ENCODE measurements at places on chromosomes 16 and 17.

DNA sequence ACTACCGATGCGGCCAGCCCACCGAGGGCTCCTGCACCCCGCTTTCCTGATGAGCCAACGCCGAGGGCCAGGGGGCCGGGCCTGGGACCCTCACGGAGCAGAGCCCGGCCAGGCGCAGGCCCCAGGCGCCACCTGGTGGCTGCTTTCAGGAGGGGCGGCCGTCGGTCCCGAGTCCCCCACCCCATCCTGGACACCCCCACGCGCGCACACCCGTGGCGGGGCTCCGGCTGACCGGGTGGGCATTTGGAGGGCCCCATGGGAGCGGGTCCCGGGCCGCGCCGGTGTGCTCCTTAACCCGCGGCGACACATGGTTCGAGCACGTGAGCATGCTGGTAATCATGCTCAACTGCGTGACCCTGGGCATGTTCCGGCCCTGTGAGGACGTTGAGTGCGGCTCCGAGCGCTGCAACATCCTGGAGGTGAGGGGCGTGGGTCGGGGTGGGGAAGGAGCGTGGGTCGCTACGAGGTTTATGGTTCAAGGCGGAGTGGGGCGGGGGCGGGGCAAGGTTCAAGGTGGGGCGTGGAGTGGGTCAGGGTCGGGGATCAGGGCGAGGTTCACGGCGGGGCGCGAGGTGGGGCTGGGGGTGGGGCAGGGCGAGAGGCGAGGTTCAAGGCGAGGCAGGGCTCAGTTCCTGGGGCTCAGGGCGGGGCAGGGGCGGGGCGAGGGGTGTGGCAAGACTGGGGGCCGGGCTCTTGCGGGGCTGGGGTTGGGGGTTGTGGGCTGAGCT, 30.2 kb downstream of the TPSG1 start:
- DNase-seq: no peak

DNA sequence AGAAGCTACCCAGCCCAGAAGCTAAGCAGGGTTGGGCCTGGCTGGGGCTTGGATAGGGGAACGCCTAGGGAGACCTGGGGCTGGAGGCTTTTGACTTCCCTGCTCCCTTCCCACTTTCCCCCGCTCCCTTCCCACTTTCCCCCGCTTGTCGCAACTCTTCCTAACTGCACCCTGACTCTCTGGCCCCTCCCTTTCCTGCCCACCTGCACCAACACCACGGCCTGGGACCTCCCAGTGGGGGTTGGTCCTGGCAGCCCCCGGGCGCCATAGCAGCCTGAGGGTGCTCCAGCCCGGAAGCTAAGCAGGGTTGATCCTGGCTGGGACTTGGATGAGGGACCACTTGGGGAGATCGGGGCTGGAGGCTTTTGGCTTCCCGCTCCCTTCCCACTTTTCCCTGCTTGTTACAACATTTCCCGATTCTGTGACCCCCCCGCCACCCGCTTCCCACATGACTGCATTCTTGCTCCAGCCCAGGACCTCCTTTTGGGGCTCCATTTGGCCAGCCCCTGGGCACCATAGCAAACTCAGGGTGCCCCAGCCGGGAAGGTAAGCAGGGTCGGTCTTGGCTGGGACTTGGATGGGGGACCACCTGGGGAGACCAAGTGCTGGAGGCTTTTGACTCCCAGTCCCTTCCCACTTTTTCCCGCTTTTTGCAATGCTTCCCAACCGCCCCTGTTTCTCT, 2287.0 kb downstream of the TP53TG3F start:
- no peak for DNase-seq

DNA sequence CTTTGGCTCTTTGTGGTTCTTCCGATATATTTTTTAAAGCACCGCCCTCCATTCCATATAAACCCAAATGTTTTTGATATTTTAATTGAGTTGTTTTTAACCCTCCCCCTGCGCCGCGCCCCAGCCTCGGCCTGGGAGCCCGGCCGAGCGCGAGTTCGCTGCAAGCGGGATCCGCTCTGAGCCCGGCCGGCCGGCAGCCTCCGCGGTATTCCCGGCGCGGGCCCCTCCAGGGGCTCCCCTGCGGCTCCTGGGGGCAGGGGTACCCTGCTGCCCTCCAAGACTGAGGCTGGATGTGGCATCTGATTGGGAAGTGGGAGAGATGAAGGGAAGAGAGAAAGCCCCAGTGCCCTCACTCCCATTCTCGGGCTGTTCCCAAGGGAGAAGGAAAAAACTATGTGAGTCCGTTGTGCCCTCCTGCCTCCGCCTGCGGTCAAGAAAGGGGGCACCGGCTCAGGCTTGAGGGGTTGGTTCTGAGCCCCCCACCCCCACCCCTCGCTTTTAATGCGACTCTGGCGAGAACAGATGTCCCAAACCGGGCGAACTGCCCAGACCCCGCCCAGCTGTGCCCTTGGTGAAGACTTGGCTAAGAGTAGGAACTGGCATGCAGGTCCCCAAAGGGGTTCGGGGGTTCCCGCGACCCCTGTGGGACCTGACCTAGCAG, 8.6 kb downstream of the NEUROD2 start:
- DNase-seq: no peak

GRCh38 chr16:59148056-59148768, 414.1 kb upstream of the GOT2 start:
- DNase-seq: no peak

- DNase-seq: no peak
Measured at GRCh38 chr17:72696156-72696555, 396.3 kb downstream of the SLC39A11 start.

GRCh38 chr16:67606632-67607031, 38.3 kb upstream of the CARMIL2 start:
- DNase-seq: no peak

GRCh38 chr17:65166787-65167186, 29.6 kb downstream of the RGS9 start:
- DNase-seq: no peak

DNA sequence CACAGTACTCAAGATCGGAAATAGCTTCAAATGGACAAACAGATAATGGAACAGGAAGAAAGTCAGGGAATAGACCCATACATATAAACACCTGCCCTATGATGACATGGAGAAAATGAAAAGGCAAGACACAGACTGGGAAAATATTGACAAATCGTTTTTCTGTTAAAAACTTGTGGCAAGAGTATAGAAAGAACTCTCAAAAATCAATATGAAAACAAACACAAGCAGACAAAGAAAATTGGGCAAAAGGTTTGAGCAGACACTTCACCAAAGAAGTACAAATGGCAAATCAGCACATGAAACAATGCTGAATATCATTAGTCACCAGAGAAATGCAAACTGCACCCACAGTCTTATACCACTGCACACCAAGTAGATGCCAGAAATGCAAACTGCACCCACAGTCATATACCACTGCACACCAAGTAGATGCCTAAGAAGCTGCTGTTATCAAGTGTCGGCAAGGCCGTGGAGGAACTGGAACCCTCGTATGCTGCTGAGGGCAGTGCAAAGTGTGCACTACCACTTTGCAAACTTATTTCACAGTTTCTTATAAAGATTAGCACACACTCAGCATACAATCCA, 123.5 kb upstream of the CHMP6 start:
- no peak for DNase-seq

GRCh38 chr17:74558882-74559519, 8.3 kb downstream of the CD300H start:
- no peak for DNase-seq

GRCh38 chr17:41663451-41664171, 25.1 kb upstream of the EIF1 start:
- no peak for DNase-seq

GRCh38 chr17:38533241-38533640, 72.5 kb downstream of the SRCIN1 start:
- no peak for DNase-seq

DNA sequence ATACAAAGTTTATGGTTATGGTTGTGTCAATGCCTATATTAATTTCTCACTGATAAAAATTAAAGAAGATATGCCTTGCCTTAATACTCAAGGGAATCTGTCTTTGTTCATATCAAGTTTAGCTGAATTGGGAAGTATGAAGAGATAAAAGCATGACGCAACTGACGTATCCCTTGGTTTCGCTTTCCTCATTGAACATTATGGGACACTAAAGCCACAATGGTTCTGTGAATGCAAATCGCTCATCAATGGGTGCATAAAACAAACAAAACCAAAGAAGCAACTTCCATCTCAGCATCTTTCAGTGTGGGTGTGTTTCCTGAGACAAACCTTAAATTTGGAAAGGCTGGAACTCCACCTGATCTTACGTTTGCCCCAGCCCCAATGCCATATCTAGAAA, 108.2 kb downstream of the NPIPB5 start:
- no peak for DNase-seq

- no peak for DNase-seq
Measured at GRCh38 chr17:57870283-57870635, 20.4 kb upstream of the MRPS23 start.

DNA sequence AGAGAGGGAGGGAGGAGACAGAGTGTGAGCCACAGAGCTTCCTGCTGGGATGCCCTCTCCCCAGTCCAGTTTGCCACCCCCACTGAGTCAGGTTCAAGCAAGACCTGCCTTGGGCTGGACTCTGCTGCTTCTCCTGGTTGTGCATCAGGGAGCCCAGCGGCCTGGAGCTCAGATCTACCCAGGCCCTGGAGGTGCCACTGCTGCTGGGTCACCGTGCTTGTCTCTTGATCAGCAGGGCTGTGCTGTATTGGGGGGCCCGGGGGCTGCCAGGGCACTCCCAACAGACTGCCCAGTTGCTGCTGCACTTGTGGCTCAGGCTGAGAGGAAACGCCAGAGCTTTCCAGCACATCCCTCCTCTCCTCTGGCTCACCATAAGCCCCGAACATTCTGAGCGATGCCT, 8.9 kb downstream of the TLE7 start:
- DNase-seq: no peak

DNA sequence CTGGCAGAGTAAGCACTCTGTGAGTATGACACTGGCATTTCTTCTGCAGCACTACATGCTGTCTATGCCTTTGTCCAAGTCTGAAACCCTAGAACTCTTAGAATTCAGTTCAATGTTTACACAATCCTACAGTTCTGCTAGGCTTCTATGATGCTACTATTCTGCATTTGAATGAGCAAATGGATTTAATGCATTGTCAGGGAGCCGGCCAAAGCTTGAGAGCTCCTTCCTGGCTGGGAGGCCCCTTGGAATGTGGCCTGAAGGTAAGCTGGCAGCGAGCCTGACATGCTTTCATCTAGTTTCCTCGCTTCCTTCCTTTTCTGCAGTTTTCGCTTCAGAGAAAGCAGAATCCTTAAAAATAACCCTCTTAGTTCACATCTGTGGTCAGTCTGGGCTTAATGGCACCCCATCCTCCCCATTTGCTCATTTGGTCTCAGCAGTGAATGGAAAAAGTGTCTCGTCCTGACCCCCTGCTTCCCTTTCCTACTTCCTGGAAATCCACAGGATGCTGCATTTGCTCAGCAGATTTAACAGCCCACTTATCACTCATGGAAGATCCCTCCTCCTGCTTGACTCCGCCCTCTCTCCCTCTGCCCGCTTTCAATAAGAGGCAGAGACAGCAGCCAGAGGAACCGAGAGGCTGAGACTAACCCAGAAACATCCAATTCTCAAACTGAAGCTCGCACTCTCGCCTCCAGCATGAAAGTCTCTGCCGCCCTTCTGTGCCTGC, at the start of gene CCL2:
TSS of gene CCL2 (plus strand) at position 635 of the 730 bp plus-strand sequence. CDS start at position 700, 65 bp downstream.
- no peak for DNase-seq

- DNase-seq: no peak
Measured at GRCh38 chr16:89187770-89188392, 12.5 kb downstream of the SLC22A31 start.
